Fibroblast of skin of back (primary cell): ENCODE measurements at places on chromosomes 11 and 22.

- DNase-seq, result no peak
Observed at GRCh38 chr11:102510439-102511135, 20.0 kb downstream of the MMP7 start.

DNA sequence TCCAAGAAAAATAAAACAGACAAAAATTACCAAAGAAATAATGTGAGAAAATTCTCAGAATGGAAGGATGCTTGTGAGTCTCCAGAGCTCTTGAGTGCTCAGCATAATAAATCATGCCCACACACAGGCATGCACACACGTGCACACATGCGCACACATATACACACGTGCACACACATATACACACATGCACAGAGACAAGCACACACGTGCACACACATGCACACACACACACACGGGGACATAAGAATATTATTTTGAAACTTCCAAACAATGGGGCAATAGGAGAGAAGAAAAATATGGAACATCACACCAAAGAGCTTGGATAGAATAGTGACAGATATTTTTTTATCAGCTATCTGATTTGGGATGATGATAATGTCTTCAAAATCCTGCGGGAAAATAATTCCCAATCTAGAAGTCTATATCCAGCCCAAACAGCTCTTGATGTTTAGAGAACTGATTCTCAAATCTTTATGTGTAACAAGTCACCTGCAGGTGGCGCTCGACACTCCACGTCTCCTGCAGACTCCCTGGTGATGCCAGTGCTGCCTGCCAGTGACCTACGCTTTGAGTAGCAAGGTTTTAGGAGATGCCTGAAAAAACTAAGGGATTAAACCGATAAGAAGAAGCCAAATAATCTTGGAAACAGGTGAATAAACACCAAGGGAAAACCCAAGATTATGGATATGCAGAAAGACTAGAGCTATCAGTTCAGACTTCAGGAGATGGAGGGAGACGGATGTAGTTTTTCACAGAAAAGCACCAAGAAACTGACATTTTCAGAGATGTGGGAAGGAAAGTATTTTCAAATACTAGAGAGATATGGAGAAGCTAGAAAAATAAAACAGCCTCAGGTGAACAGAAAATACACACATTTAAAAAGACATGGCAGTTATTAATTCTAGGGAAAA is 743.6 kb downstream of the ETS1 start:
- peak; percentile 66 for DNase-seq

- DNase-seq, result no peak
Observed at GRCh38 chr11:124861670-124862069, 3.6 kb upstream of the ROBO3 start.

DNA sequence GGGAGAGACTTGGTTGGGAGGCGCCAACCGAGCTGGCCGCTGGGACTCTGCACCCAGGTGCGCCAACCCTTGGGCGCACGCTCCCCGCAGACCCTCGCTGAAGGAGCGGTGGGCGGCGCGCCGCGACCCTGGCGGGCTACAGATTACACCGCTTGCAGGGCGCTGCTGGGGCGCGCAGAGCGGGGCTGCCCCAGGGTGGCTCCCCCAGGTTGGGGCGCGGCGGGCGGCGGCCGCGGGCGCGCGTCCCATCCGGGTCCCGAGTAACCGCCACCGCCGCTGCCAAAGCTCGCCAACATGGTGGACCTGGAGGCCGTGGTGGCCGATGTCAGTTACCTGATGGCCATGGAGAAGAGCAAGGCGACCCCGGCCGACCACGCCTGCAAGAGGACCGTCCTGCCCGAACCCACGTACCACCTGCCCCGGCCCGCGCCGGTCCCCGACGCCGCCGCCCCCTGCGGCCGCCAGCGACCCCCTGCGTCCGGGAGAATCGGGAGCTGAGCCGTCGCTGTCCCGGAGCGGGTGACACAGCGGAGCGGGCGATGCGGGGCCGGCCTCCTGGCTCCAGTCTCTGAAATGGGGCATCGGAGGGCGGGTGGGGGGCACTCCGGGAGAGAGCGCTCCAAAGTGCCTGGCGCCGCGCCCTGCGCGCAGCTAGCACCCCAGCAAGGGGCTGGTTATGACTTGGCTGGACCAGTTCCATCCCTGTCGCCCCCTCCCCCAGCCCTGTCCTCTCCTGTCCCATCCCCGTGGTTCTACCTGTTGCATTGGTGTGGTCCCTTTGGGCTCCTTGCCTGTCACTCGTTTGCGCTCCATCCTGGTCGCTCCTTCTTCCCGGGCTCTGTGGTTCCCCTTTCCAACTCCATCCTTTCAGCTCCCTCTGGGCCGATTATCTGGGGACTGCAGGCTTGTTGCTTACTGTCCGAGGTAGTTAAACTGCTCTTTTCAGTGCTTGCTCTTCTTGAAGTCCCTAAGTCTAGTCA is 143.3 kb upstream of the GRK3 start:
- no peak for DNase-seq

GRCh38 chr11:118899706-118900360 is 16.1 kb downstream of the CXCR5 start:
- DNase-seq, result no peak

GRCh38 chr11:95187723-95188122 is 43.3 kb downstream of the SESN3 start:
- no peak for DNase-seq

GRCh38 chr22:26417406-26417805 is 11.7 kb upstream of the ASPHD2 start:
- DNase-seq, result no peak

DNA sequence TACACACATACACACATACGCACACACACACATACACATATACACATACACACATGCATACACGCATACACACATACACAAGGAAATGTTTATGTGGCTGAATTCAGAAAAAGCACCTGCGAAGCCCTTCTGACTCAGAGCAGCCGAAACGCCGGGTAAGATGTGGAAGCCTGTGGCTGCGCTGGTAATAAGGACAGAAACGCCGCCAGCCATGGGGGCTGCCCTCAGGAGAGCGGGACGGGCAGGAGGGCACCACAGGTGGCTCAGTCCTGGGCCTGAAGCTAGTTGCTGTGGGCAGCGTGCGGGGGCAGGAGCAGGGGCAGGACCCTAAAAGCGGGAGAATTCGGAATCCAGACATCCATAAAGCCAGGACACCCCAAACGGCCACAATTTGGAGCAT is 378.3 kb downstream of the BRD1 start:
- no peak for DNase-seq

DNA sequence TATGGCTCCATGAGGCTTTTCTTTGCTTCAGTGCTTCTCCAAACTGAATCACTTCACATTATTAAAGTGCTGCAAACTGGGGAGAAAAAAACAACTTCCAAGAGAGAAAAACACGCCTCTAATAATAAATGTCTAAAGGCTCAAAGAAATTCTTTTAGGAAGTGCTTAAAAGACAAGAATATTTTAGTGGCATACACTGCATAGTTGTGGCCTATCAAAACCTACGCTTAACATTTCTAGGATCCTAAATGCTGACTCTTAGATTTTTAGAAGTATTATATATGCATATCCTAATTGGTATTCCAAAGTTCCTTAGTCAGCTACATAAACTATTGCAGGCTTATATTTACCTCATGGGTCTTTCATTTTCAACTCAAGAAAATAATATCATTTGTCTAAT is 879.0 kb upstream of the CCDC90B start:
- DNase-seq, result peak; percentile 42

DNA sequence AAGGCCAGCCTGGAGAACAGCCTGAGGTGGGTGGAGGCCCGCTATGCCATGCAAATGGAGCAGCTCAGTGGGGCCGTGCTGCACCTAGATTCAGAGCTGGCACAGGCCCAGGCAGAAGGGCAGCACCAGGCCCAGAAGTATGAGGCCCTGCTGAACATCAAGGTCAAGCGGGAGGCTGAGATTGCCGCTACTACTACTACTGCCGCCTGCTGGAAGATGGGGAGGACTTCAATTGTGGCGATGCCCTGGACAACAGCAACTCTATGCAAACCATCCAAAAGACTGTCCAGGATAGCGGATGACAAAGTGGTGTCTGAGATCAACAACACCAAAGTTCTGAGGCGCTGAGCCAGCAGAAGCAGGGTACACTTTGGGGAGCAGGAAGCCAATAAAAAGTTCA is 3.1 kb upstream of the TMEM218 start:
- DNase-seq, result no peak
